EL (cell line): ENCODE measurements at places on chromosomes 1 and 21.

DNA sequence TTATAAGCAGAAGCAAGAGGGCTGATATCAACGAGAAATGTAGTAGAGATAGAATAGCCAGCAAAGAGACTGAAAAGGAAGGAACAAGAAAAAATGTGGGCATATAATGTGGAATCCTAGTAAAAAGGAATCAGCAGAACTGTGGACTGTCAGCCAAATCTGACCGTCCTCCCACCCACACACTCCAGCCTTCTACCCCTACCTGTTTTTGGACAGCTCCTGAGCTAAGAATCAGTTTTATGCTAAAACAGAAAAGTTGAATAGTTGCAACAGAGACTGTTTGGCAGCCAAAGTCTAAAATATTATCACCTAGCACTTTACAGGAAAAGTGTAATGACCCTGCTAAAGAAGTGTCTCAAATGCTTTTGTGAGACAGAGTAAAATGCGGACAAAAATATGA, 533.3 kb upstream of the CXADR start:
- no peak for DNase-seq

- no peak for DNase-seq
Measured at GRCh38 chr21:8989261-8989711, 1532.1 kb upstream of the TPTE start.

GRCh38 chr1:203295796-203296195, 9.5 kb upstream of the BTG2 start:
- no peak for DNase-seq

GRCh38 chr1:20727746-20728316, 4.7 kb downstream of the SH2D5 start:
- DNase-seq, result no peak

DNA sequence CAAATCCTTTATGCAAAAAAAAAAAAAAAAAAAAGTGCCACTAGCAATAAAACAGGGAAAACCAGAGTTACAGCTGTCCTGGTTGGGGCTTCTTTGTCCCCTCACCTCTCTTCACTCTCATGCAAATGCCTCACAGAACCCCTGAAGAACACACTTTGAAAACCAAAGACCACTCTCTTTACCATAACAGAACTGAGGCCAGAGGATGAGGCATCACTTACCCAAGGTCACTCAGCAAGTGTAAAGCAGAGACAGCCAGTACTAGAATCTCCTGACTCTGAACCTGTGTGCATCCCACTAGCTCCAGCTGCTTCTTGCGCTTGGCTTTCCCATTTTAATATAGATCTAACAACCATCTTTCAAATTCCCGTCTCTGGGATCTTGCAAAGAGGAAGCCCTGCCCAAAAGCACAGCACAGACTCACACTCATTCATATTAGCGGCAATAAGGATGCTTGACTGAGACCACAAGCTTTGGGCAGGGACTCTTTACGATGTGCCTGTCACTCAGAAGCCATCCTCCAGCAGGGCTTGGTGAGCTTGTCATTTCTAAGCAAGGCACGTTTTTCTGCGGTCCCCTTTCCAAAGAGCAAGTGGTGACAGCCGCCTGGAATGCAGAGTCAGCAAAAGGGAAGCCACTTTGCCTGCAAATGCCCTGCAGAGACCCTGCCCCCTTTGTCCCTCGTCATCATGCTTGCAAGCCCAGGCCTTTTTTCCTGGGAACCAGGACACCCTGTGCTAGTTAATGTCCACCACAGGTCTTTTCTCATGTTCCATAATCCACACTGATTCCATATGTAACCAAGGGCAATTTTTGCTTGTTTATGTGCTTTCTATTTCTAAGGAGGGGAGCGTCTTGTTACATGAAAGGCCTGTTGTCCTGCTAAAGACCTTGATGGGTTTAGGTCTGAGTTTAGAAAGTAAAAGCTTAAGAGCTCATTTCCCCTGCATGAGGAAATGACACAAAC, 76.5 kb upstream of the NFIA start:
- no peak for DNase-seq

GRCh38 chr1:230866171-230867070, 1.9 kb downstream of the C1orf198 start:
- DNase-seq, result peak; percentile 47

- no peak for DNase-seq
Measured at GRCh38 chr1:24871306-24871901, 58.7 kb downstream of the RUNX3 start.

GRCh38 chr1:230216896-230217295, 149.9 kb downstream of the GALNT2 start:
- DNase-seq, result no peak

- peak; percentile 80 for DNase-seq
Measured at GRCh38 chr1:235417086-235417697, 50.0 kb downstream of the TBCE start.

DNA sequence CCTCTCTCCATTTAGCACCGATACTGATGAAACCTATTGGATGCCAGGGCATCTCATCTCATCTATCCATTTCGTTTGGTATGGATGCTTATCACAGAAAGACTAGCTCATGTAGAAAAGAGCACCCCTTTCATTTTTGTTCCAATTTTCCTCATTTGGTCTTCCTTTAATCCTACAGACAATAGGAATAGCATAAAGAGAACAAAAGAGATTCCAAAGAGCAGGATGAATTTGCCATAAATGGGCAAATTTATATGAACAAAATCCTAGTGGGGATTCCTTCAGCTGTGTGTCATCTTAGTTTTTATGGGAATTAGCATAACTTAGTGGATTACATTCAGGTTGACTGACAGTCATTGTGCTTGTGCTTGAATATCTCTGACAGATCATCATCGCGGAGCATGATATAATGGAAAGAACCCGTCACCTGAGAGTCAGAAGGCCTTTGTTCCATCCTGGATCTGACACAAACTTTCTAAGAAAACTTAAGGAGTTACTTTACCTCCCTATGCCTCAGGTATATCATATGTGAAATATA, 777.5 kb upstream of the ADGRL2 start:
- DNase-seq, result no peak

DNA sequence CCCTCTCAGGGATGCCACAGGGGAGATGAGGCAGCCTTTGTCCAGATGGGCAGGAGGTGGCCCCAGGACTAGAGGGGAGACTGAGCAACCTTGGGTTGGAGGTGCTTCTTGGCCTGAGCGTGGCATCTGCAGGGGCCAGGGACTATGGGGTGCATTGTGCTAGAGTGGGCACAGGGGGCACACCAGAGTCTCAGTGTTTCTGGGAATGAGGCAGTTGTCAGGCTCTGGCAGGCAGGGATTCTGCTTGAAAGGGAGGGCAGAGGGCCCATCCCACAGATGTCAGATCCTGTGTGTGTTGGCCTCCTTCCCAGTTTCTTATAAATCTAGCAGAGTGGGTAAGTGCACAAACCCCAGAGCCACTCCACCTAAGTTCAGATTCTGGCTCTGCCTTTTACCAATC, 13.7 kb downstream of the LGR6 start:
- DNase-seq, result peak; percentile 58

GRCh38 chr1:179177182-179177581, 52.3 kb downstream of the ABL2 start:
- peak; percentile 64 for DNase-seq

DNA sequence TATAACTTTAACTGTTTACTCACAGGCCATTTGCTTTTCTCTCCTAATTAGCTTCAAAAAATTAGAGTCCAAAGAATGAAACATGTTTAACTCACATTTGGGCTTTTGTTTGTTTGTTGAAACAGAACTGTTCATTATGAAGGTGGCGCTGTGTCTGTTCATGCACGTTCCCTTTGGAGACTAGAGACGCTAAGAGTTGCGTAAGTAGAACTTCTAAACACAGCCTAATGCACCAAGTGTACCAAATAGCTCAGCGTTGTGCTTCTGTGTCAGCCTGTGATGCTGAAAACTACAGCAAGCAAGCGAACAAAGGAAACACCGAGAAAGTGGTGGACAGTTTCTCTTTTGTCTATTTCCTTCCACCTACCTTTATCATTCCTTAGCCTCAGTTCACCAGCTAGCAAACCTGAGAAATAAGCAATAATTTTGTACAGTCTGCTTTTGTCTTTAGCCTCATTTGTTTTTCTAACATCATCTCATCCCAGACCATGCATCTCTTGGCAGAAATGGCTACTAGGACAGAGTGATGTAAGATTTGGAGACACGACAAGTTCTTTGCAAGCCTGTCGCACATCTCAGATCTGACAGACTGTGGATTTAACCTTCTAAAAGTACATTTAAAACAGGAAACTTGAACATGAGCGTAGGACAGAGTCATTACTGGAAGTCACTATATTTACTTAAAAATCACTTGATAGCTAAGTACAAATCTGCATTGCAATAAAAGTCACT, 375.1 kb downstream of the RYR2 start:
- no peak for DNase-seq

- peak; percentile 70 for DNase-seq
Measured at GRCh38 chr1:12617901-12618660, at the start of gene DHRS3. TSS of gene DHRS3 (minus strand) at chr1:12618210. CDS start at chr1:12617348, 862 bp downstream.

DNA sequence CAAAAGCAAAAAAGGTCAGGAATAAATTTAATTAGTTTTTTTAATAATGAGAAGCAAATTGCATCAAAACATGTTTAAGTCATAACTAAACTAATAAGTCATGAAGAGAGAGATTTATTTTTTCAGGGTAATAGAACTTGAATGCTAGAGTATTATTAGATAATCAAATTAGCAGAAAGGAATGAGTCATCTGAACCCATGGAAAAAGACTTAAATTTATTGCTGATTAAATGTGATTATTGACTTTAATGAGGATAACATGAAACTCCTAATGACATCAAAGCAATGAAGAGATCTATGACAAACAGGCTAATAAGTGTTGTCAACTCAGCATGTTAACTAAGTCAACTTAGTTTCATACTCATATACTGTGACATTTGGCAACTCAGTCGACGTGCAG, 264.2 kb downstream of the USP25 start:
- no peak for DNase-seq

- no peak for DNase-seq
Measured at GRCh38 chr1:54230507-54231339, 30.8 kb downstream of the MRPL37 start.

DNA sequence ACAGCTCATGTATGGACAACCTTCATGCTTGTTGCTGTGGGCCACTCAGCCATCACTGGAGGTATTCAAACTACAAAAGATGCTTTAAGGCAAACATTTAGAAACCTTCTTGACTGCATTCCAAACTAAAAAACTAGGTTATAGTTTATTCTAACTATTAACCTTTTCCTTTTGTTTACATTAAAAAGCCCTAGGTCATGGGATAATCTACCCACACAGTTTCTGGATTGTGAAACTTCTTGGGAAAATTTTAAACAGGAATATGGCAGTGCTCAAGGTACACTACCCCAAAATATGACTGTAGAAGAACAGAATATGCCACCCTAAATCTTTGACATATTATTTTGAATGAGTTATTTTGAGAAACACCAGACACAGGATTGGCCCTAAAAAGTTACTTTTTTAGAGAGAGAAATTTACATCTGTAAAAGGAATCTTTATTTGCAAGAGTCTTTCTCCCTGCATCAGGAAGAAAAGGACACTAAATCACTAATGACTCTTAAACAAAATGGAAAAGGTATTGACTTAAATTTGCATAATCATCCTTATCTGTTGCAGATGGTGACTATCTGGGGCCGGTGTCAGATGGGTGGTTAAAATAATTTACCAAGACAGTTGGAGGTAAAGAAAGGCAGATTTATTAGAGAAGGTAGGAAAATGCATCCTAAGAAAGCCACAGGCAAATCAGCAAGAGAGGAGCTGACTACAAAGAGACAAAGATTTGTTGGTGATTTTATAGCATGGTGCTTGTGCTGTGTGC, 25.1 kb upstream of the NUF2 start:
- DNase-seq, result no peak

GRCh38 chr21:38965910-38966504, 160.3 kb downstream of the ETS2 start:
- peak; percentile 65 for DNase-seq

DNA sequence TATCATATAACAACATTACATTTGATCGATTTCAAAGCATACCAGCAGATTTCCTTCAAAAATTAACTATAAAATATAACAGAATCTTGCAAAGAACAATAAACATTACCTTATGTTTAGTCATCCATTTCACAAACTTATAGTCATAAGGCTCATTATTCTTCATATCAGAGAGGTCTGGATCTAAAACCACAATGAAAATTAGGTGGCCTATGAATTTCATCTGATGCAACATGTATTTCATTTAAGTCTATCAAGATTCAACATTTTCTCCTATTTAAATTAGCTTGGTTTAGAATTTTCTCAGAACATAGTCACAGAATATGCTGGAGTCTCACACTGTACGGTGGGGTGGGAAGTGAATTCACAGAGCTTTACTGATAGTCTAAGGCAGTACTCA, 49.2 kb downstream of the KYAT3 start:
- no peak for DNase-seq

GRCh38 chr1:216332462-216332861, 90.8 kb downstream of the USH2A start:
- DNase-seq, result no peak

- no peak for DNase-seq
Measured at GRCh38 chr1:38452246-38452645, 405.7 kb upstream of the POU3F1 start.

GRCh38 chr1:167658574-167659328, 28.7 kb downstream of the RCSD1 start:
- DNase-seq, result no peak

DNA sequence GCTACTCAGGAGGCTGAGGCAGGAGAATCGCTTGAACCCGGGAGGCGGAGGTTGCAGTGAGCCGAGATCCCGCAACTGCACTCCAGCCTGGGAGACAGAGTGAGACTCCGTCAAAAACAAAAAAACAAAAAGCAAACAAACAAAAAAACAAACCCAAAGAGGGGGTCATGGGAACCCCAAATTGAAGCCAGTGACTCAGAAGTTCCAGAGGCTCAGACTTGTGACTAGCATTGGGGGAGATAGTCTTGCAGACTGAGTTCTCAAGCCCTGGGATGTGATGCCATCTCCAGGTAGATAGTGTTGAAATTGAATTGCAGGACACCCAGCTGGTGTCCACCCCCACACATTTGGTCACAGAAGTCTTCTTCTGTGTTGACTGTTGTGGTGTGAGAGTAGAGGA, 24.9 kb upstream of the ENO1 start:
- no peak for DNase-seq

DNA sequence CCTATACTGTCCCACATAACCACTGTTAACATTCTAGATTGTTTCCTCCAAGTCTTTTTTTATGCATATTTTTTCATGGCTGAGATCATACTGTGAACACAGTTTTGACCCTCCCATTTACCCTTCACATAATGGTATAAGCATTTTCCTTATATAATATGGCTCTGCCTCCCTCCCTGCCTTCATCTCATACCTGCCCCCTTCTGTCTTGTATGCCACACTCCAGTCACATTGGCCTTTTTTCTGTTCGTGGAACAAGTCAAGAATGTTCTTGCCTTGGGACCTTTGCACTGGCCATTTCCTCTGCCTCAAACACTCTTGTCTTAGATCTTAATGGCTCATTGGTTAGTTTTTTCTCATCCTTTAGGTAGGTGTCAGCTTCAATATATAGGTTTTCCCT, 24.3 kb upstream of the ELAVL4 start:
- no peak for DNase-seq

- DNase-seq, result no peak
Measured at GRCh38 chr21:45517249-45518065, 24.8 kb downstream of the SLC19A1 start.

- peak; percentile 76 for DNase-seq
Measured at GRCh38 chr1:40711465-40712404, 20.2 kb downstream of the NFYC start.
